H9 (cell line): ENCODE measurements at places on chromosomes 4 and X.
A peak's percentile ranks its signal among the peaks of the same experiment; 100 is the strongest.

- H3K27me3 ChIP-seq, result no peaks in the 10 kb centered on the region
- DNase-seq, result no peak
- H3K4me1 ChIP-seq, result no peaks in the 10 kb centered on the region
- no peak overlapping the region for H3K27ac ChIP-seq
- H3K4me3 ChIP-seq, result no peak overlapping the region
Observed at GRCh38 chrX:9114245-9114644, 80.3 kb upstream of the FAM9B start.

DNA sequence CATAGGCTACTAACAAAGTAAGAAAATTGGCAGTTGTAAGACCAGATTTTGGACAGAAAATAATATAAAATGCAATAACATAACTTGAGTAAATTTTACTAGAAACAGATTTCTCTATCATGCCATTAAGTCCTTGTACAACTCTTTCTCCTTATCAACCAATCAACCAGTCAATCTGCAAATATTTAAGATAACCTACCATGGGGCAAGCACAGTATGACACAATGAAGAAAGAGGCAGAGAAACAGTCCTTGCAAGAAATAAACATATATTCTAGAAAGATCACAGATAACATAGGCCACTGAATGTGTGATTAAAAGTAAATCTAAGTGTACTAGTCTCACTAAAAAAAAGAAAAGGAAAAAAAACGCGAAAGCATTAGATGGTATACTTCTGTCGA, 194.8 kb downstream of the PPP3CA start:
- no peaks in the 10 kb centered on the region for H3K36me3 ChIP-seq
- no peaks in the 10 kb centered on the region for H3K27me3 ChIP-seq
- H3K4me1 ChIP-seq, result no peaks in the 10 kb centered on the region; the same call in 1 of the 2 replicates
- H3K27ac ChIP-seq, result no peak overlapping the region

- DNase-seq, result no peak
- no peaks in the 10 kb centered on the region for H3K4me1 ChIP-seq
- H3K4me3 ChIP-seq, result no peak overlapping the region
- H3K36me3 ChIP-seq, result peaks cover 47% of the 10 kb centered on the region
- H3K27ac ChIP-seq, result no peak overlapping the region
Observed at GRCh38 chrX:9729171-9729885, 36.3 kb downstream of the GPR143 start.

DNA sequence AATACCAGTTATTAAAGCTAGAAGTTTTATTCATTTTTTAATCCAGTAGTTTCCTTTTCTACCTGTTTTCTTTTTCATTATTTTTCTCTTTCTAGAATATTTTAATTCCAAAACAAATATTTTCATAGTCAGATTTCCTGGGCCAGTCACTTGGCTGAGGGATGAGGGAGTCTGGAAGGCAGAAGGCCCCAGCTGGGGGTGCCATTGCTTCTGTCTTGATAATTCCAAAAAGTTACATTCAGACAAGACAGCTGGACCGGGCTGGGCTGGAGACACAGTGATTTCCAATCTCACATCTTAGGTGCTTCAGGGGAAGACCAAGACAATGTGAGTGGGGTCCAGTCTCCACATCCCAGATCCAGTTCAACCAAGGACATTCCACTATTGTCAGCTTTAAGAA, 263.5 kb downstream of the TMA16 start:
- no peak for DNase-seq
- H3K36me3 ChIP-seq, result no peaks in the 10 kb centered on the region
- H3K27ac ChIP-seq, result no peak overlapping the region
- no peaks in the 10 kb centered on the region for H3K4me1 ChIP-seq

- H3K36me3 ChIP-seq, result no peaks in the 10 kb centered on the region
- peaks cover 7% of the 10 kb centered on the region; the same call in 1 of the 2 replicates for H3K4me1 ChIP-seq
- DNase-seq, result no peak
- H3K27me3 ChIP-seq, result no peaks in the 10 kb centered on the region
- no peak overlapping the region for H3K4me3 ChIP-seq
Observed at GRCh38 chr4:151247395-151247794, 29.6 kb upstream of the PRSS48 start.

GRCh38 chr4:117466388-117466787, 381.0 kb upstream of the TRAM1L1 start:
- no peaks in the 10 kb centered on the region for H3K36me3 ChIP-seq
- no peaks in the 10 kb centered on the region for H3K27me3 ChIP-seq
- H3K4me1 ChIP-seq, result peaks cover 2% of the 10 kb centered on the region
- DNase-seq, result peak; percentile 41
- H3K27ac ChIP-seq, result no peak overlapping the region

DNA sequence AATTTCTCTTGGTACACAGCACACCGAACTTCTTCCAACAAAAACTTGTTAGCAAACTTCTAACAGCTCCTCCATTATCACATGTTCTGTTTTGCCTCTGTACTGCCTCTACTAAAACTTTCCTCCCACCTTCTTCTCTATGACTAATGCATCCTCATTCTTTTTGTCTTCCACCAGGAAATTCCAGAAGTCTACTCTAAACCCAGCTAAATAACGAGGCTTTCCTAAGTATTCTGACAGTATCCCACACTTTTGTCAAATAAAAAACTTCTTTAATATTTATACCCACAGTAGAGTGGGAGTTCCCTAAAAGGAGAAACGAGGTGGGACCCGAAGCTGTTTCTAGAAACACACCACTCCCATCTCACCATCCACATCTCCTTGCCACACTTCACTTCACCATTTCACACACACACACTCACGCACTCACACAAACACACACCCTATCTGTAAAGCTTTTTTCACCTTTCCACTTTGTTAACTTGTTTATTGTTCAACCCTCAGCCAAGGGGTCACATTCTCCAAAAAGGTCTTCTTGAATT, 280.3 kb downstream of the ARAP2 start:
- no peak overlapping the region for H3K4me3 ChIP-seq
- no peak for DNase-seq
- no peaks in the 10 kb centered on the region for H3K4me1 ChIP-seq
- H3K36me3 ChIP-seq, result no peaks in the 10 kb centered on the region
- no peak overlapping the region for H3K27ac ChIP-seq
- no peaks in the 10 kb centered on the region for H3K27me3 ChIP-seq
